GM12865 (cell line): ENCODE measurements at places on chromosomes 5 and 9.
A peak's percentile ranks its signal among the peaks of the same experiment; 100 is the strongest.

DNA sequence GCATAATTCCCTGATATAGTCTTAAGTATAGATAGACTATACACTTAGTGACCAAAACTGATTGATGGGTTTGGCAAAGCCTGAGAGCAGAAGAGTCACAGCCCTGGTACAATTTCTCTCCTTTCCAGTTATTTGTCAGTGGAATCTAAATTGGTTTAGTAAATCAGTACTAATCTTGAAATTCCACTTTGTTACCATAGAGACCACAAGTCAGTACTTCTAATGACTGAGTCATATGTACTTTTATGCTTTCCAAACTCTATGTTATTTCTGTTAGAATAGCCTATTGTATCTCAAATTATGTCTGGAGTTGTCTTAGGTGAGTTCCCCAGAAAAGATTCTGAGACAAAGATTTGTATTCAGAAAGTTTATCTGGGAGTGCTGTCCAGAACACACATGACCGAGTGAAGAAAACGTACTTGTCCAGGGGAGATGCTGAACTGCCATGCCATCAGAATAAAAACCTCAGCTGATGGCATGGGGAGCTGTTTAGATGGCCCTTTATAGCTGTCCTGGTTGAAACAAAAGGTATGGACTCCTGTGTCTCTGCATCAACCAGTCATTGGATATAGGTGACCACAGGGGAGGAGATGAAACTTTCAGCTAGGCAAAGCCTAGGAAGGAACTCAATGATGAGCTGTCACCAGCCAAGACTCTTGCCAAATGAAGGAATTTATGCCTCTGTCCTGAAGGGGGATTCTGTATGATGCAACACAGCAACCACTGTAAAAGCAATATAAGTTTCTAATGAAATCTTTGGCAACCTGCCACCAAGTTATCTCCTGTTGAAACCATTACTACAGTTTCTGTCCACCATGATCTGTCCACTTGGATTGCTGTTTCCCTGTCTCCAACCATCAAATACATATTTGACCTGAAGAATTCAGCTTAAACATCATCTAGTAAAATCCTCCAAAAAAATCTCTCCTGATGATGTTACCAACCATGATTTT is 18.0 kb upstream of the SMC2 start:
- no peak for DNase-seq

- no peak for DNase-seq
Measured at GRCh38 chr5:119200795-119201194, 129.9 kb downstream of the DMXL1 start.

DNA sequence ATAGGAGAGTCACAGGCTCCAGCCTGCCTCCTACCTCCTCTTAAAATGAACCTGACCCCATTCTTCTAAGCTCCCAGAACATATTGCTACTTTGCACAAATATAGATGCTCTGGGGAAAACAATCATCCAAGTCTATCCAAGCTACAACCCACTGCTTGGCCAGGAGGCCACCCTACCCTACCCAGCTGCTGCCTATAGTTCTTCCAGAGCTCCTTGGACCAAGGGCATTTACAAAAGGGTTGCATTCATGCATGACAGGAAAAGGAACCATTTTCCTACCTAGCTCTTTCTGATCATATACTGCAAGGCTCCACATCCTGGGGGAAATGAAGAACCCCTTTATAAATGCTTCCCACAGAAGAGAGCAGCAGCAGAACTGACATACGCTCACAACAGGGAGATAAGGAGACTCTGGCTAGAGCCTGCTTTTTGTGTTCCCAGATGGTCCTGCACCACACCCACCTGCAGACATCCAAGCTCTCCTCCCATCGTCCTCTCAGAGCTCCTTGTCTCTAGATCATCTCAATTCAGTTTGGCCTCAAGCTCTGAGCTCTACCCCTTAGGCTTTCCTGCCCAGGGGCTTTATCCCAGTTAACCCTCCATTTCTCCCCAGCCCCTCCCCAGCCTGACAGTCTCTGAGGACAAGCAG is 185.5 kb downstream of the SPOCK1 start:
- no peak for DNase-seq

- no peak for DNase-seq
Measured at GRCh38 chr9:124214116-124214515, 43.6 kb upstream of the NEK6 start.

- no peak for DNase-seq
Measured at GRCh38 chr5:110853267-110853666, 114.5 kb downstream of the SLC25A46 start.

GRCh38 chr5:132747616-132748440 is 602 bp downstream of the CCNI2 start:
- peak; percentile 61 for DNase-seq

GRCh38 chr5:159319363-159319762 is 10.9 kb downstream of the IL12B start:
- no peak for DNase-seq

DNA sequence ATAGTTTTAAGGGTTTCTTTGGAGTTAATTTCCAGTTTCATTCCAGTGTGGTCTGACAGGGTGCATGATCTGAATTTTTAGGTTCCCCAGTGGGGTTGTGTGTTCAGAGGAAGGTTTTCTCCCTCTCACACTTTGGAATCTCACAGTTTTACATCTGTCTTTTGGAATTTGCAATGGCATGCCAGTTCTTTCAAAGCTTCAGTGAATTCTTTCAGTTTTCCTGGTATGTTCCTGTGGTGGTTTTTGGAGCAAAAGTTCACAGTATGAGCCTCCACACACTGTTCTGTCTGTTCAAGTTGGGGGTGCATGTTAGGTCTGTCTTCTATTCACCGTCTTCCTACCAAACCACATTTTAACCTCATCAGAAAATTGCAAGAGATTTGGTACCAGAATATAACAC is 624.2 kb downstream of the KCTD16 start:
- DNase-seq = no peak
